ENCODE measurements at places on chromosomes 16 and 17.

GRCh38 chr16:56005958-56006357 lies 130.8 kb upstream of the CES5A start:
- DNase-seq = no peak

- DNase-seq = no peak
These were observed 6.4 kb upstream of the USP36 start for GRCh38 chr17:78847052-78847451.

DNA sequence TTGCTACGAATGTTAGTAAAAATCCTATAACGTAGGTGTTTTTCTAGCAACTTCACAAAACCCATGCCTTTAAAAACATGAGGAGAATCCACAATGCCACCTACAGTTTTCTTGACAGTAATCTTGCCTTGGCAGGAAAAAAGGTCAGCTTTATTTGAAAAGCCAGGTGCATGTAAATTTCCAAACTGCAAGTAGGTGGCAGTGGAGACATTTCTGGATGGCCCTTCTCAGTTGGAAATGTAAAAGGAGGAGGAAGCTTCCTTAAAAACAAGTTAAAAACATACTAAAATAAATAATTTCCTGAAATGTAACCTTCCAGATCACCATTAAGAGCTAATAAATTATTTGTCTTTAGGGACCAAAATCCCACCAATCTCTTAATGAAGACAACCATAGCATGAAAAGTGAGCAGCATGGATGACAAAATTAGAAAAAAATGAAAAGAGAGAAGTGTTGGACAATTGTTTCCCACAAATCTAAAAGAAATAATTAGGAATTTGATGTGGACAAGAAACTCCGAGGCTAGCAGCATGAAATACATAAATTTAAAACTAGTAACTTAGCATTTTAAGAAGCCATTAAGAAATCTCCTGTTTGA lies 152.2 kb downstream of the SNX11 start:
- DNase-seq = no peak

DNA sequence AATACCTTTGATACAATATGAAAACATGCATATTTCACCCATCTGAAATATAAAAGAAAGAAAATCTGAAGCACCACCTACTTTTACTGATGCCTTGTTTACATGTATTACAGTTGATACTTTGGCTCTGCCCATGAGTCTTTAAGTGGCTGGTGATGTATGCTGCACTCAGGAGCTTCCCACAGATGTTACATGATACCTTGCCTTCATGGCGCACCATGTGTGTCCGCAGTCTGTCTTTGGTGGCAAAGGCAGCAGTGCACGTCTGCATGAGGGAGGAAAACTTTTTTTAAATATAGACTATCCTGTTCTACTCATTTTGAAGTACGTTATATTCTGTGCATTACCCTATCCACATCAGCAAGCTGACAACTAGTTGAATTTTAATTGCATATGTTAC lies 7.5 kb downstream of the VEZF1 start:
- DNase-seq = no peak

DNA sequence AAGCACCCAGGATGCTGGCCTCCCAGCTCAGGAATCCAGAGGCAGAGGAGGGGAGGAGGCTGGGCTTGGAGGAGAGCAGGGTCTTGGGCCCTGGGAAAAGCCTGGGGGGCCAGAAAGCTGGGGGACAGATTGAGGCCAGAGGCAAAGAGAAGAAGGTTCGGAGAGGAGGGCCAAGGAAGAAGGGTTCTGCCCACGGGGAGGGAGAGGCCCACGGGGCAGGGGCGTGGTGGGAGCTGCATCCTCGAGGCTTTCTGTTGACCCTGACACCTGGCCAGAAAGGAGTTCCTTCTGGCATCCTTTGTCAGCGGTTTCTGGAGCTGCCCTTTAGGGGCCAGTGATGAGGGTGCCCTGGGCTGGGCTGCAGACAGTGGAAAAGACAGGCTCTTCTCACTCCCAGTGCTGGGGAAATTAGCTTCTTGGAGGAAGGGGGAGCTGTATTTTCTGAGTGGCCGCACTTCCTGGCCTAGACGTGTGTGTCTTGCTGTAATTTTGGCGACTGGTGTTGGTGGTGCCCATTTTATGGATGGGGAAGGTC lies 308.7 kb downstream of the SEC14L1 start:
- DNase-seq = no peak

- DNase-seq = no peak
These were observed 52.1 kb downstream of the KLHDC4 start for GRCh38 chr16:87713451-87714229.

DNA sequence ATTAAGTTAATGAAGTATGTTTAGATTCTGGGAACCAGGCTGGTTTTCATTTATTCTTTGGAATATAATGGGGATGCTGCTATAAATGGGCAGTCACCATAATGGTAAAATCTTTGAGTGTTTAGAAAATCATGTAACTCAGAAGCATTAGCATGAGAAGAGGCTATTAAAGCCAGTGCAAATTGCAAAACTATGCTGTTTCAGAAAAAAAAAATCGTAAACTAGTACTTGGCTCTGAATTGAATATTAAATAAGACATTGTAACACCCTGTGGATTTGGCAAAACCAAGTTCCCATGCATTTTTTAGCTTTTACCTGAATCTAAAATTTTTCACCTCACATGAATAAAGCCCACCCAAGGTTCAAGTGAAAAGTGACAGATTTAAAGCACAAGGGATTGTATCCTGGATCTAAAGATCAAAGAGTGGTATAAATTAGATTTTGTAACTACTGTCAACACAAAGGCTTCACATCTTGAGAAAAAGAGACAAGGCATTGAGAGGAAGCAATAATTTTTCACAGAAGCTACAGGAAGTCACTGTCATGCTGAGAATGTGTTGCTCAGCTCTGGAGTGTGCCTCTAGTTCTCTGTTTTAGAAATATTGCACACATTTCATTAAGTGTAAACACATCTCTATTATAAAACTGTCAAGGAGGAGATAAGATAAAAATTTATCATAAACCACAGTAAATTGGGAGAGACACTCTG lies 142.2 kb downstream of the ABCA8 start:
- DNase-seq = no peak

DNA sequence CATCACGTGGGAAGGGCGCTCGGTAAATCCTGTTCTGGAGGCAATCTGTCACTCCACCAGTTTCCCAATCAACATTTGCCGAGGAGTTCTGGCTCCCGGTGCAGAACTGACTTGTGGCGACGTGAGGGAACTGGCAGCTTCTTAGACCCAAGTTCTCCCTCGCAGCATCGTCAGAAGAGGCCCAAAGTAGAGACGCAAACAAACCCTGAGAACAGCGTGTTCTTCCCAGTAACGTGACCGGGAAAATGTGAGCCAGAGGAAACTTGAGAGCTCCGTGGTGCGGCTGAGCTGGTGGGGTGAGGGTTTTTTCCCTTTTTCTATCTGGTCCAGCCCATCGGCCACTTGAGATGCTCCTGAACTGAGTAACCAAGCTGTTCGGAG lies 158.9 kb upstream of the CACNG5 start:
- no peak for DNase-seq

GRCh38 chr17:34852614-34853013 lies 108.6 kb downstream of the CCT6B start:
- no peak for DNase-seq

- DNase-seq = no peak
These were observed 318.3 kb downstream of the SLC39A11 start for GRCh38 chr17:72774236-72774635.

DNA sequence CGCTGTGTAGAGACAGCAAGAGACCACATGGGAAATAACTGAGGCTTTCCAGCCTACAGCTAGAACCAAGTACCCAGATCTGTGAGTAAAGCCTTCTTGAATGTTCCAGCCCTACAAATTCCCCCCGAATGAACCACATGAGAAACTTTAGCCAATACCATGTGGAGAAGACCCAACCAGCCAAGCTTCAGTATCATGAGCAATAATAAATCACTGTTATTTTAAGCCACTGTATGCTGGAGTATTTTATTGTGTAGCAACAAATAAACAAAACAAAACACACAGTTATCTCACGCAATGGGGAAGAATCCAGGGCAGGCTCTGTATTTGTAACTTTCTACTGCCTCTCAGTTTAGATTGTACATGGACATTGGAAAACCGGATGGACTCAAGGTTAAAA lies 426.2 kb downstream of the CDH11 start:
- no peak for DNase-seq

GRCh38 chr17:48062273-48062672 lies 14.1 kb downstream of the NFE2L1 start:
- no peak for DNase-seq

- DNase-seq = no peak
These were observed 1.4 kb downstream of the SOX9 start for GRCh38 chr17:72122010-72122764.

GRCh38 chr17:44758414-44759085 lies at the start of gene ADAM11:
Gene ADAM11, plus strand, starts transcription at chr17:44758988. Its CDS starts 212 bp downstream, at chr17:44759200.
- no peak for DNase-seq

- DNase-seq = no peak
These were observed 85.6 kb upstream of the CCL2 start for GRCh38 chr17:34169496-34169895.

GRCh38 chr17:17170346-17170985 lies 35.7 kb downstream of the PLD6 start:
- DNase-seq = no peak

GRCh38 chr17:75636381-75637142 lies 3.3 kb downstream of the SMIM5 start:
- DNase-seq = no peak

DNA sequence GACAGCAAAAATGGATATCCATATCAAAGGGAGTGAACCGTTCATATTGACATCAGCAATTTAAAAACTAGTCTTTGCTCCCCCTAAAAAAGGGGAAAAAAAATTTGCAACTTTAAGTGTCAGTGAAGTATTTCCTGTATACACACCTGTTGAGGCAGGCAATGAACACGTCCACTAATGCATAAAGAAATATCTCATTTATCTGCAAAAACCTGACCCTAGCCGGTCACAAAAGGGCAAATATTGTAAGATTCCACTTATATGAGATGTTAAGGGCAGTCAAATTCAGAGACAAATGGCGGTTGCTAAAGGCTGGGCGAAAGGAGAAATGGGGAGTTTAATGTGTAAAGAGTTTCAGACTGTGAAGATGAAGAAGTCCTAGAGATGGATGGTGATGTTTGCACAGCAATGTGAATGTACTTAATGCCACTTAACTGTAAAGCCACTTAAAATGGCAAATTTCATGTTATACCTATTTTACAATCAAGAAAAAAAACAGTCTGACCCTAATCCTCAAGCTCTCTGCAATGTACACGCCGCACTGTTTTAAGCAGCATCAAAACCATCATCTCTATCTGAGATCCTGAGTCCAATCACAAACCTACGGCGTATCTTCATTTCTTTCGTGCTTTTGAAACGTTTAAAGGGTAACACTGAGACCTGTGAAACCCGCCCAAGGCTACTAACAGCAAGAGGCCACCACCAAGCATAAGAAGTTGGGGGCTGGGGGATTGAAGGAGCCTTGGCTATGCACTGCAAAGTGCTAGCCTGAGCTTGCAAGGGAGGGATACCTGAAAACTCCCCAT lies 1.1 kb downstream of the PARN start:
- no peak for DNase-seq

GRCh38 chr17:3974138-3974687 lies 10.0 kb upstream of the ATP2A3 start:
- no peak for DNase-seq

DNA sequence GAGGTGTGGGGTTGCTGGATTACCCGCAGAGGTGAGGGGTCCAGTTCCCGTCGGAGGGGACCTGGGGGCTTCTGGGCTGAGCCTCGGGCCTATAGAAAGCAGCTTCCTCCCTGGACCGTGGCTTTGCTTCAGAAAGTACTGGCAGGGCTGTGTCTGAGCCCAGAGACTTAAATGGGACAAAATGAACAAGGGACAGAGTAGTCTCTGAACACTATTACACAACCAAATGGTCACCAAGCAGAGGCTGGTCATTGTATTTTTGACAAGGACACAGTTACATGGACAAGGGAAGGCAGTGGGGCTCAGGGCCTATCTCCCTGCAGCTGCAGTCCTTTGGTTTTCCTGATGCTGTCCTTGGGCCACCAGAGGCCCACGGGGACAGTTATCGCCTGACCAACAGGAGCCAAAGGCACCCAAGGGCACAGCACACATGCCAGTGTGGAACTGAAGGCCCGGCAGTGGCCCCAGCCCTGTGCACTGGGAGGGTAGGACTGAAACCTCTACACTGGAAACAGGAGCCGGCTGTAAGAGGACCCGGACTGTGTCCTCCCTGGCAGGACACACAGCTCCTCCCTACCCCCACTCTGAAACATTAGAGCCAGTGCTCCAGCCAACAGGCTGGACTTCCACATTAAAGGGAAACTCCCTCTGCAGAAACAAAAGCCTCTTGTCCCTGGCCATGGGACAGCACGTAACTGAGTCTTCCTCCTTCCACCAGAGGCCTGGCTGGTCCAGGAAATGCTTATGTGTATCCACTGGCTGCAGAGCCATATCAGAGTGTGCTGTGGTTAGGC lies 26.0 kb upstream of the ERN1 start:
- no peak for DNase-seq

DNA sequence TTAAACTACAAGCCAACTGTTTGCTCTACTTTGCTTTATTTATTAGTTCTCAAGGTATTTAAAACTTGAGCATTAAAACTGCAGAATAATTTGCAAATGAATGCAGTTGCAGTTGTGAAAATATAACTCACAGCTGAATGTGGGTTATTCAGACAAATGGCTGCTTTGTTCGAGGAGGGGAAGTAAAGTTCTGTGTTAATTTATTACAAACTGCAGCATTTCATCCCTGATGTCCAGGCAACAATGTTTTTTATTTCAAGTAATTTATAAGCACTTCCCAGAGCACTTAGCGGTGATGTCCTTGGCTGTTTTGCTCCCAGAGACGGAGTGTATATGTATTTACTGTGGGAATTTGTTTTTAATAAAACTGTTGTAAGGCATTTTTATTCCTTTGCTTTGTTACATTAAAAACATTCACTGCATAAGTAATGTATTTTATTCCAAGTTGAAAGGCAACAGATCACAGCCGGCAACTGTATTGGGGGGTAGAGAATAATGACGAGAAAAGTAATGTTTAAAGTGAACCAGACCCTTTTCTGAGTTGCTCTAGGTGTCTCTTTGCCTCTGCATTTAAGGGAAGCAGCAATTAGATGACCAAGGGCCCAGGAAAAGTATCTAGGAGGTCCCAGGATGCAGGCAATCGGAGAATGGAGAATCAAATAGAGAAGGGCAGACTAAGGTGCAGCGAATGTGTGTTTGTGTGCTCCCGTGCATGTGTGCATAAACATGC lies 291.2 kb upstream of the SALL1 start:
- DNase-seq = no peak

- no peak for DNase-seq
These were observed 22.5 kb downstream of the AXIN2 start for GRCh38 chr17:65538675-65539529.

DNA sequence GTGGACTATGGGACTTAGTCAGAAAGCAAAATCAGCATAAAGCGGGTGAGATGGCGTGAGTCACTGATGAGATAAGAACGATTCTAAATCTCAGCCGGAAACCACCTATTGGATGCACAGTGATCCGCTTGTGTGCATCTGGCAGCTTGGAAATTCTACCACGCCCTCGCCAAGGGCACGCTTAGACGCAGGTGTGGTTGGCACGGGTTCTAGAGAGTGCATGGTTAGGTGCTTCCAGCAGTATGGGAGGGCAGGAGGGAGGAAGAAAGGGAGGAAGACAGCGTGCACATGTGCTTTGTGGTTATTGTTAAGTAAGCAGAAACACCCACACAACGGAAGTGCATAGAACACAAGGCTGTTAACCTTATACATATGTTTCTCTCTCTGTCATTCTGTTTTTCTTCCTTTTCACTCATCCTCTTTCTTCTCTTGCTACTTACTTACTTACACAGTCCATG lies 374.0 kb upstream of the ASIC2 start:
- DNase-seq = peak; percentile 50

- DNase-seq = no peak
These were observed 24.9 kb downstream of the TPSD1 start for GRCh38 chr16:1280783-1281182.
